ENCODE measurements at places on chromosomes 1 and 21.

DNA sequence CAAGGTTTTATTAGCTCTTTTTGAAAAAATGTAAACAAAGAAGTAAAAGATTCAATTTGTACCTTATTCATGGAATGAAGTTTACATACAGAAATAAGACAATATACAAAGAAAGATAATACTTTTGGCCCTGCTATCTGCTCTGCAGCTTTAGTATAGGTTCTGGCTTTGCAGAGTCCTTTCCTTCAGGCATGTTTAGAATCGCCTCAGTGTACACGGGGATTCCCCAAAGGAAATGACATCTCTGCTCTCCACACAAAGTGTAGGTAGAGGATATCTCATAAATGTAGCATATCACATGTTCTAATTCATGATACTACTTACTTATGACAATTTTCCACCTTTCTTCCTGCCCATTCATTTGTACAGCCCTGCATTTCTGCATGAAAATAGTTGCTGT is 222.6 kb upstream of the DPYD start:
- DNase-seq = no peak

GRCh38 chr1:62467092-62467491 is 30.2 kb downstream of the USP1 start:
- DNase-seq = no peak

- no peak for DNase-seq
Measured at GRCh38 chr1:79847700-79848099, 841.2 kb upstream of the ADGRL4 start.

DNA sequence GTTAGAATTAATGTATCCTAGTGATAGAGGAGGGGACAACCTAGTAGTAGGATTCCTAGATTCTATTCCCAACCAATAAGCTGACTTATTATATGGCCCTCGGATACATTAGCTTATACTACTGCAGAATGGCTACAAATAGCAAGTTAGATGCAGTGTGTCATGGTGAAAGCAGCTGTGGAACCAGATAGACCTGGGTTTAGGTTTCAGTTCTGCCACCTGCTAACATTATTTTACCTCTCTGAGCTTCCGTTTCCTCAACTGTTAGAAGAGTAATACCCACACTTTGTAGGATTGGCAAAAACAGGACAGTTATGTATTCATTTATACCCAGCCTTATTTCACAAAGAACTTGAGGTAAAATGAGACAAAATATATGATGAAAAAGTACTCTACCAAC is 21.6 kb upstream of the MAGOH start:
- no peak for DNase-seq

DNA sequence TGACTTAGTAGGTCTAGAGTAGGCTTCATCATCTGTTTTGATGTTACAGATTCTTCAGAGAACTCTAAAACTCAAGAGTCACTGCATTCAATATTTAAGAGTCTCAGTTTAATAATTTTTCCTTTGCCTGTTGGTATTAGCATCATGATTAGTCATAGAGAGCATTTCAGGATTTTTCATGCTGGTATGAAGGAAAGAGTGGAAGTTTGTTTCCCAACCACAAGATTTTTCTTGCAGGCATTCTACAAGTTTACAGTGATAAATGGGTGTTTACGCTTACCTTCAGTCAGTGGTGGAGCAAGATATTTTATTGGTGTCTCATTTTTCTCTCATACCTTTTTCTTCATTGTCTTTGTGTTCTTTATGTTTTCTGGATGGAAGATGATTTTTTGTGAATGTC is 58.4 kb upstream of the MYOCOS start:
- DNase-seq = no peak

DNA sequence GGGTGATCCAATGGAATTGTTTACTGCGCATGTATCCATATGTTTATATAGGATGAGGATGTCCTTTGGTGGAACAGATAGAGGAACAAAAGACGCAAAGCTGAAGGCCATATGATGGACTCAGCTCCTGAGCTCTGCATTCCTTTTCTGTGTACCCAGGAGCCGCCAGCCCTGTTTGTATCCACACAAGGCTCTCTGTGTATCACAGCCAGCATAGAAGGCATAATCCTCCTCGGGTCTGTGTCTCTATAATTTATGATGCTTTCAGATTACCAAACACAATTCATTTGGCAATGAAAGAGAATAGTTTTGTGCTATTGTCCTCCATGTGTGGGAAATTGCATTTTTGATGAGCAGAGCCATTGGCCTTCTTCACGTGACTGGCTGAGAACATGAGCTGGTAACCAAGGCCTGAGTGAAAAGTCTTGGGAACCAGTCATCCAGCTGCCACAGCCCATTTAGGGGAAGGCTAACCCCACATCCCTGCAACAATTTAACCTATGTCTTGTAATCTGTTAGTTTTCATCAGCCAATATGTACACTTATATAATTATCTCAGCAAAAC is 119.2 kb downstream of the PBX1 start:
- DNase-seq = no peak

GRCh38 chr21:38493549-38494250 is 4.6 kb downstream of the ERG start:
- no peak for DNase-seq

GRCh38 chr1:116697548-116698243 is 30.2 kb upstream of the IGSF3 start:
- DNase-seq = no peak

GRCh38 chr1:109821221-109821669 is 57.5 kb upstream of the EPS8L3 start:
- DNase-seq = no peak

- DNase-seq = no peak
Measured at GRCh38 chr1:109877317-109877771, 33.3 kb upstream of the CSF1 start.

DNA sequence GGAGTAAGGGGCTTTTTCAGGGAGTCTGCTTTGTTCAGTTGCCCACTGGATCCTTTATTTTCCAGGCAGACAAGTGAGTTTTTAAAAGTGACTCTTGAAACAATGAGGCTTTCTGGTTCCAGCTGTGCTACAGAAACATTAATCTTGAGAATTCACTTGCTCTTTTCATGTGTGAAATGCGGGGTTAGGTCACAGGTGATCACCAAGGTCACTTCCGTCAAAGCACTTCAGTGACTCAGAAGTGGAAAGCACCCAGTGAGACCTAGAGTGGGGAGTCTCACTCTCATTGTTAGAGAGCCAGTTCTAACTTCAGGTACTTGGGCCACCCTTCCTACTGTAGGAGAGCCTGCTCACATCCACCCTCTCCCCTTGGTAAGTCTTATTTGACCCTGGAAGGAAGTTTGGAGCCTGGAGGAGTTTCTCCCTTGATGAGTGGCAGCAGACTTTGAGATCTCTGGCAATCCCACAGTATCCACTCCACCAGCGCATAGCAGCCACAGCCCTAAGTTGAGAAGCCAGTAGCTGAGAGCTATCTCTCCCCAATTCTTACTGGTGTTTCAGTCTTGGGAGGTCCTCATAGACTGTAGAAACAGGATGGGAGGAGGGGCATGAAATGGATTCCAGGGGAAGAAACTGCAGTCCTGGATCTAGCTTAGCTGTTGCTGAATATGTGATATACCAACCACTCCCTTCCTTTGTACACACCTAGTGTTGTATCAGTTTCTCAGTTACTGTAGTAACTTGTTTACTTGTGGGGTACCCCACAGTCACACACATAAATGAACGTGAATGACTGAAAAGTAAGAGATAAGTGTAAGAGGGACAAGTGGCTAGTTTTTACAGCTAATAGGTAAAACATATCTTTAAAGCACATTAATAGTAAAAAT is 3.1 kb downstream of the TACSTD2 start:
- DNase-seq = no peak

GRCh38 chr1:205422993-205423642 is 1.3 kb upstream of the LEMD1 start:
- no peak for DNase-seq

DNA sequence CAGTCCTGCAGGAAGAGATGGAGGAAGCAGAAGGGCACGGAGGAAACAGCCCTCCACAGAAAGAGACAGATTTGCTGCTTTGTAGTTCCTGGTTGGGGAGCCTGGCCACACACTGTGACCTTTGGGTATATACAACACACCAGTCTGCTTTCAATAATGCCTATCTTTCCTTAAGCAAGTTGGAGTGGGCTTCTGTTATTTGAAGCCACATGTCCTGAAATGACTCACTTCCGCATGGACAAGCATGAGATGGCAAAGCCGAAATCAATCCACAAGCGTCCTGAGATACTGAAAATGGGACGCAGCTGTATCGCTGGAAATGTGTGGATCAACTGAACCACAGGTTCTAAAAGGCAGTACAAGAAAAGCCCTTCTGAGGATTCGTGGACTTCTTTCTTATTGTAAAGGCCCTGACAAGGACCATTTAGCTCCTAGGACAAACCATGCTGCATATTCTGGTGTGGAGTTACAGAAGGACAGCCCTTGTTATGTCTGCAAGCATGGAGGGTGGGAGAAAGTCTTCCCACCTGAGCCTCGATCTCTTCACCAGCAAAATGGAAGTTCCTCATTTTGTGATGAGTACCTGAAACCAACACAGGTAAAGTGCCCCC is 22.7 kb upstream of the FHAD1 start:
- no peak for DNase-seq

DNA sequence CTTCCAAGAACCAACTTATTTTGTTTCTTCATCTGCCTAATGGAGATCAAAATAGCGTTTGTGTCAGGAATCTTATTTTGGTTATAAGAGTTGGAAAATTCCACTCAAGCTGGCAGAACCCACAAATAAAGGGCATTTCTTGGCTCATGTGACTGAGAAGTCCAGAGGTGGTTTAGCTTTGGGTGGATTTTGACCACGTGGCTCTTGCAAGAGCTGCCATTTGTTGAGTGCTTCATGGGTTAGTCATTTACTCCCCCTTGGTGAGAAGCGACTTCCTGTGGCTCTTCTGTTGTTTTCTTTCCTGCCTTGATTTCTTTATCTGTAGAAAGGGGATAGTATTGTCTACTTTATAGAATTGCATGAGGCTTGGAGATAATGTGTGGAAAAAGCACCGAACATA is 9.5 kb upstream of the RNF186 start:
- DNase-seq = no peak

- DNase-seq = no peak
Measured at GRCh38 chr21:43627527-43627926, 31.8 kb downstream of the HSF2BP start.

GRCh38 chr1:153432874-153433681 is 16.8 kb downstream of the S100A7A start:
- no peak for DNase-seq

- DNase-seq = no peak
Measured at GRCh38 chr21:17823846-17824245, 4.7 kb upstream of the C21orf91 start.

- no peak for DNase-seq
Measured at GRCh38 chr1:205936311-205936710, 6.9 kb downstream of the SLC26A9 start.

GRCh38 chr21:25626757-25627156 is 12.3 kb upstream of the JAM2 start:
- DNase-seq = no peak

DNA sequence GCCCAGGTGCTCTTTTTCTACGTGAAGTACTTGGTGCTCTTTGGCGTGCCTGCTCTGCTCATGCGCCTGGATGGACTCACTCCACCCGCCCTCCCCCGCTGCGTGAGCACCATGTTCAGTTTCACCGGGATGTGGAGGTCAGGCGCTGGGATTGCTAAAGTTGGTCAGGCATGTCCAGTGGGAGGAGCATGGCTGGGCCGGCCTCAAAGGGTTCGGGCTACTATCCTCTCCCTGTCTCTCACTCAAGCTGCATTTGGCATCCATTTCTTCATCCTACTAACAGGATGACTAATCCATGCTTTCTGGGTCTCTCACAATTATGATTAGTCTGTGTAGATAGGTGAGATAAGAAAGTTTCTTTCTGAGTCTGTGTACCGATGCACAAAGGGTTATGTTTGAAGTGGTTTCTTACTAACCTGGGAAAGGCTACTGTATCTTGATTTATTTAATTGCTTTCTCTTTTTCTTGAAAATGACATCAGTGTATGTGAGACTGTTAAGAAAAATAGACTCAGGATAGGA is 135.9 kb downstream of the HHAT start:
- no peak for DNase-seq

DNA sequence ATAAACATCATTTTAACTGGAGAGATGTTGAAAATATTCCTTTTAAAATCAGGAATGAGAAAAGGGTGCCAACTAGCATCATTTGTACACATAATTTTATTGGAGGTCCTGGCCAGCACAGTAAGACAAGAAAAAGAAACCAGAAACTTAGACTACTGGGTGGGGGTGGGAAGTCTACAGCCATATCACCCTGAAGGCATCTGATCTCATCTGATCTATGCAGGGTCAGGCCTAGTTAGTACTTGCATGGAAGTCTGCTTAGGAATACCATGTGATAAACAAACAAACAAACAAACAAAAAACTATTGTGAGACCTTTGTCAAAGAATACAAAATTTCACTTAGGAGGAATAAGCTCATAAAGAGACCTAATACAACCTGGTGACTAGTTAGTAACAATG is 54.2 kb downstream of the EIF2B3 start:
- DNase-seq = no peak

DNA sequence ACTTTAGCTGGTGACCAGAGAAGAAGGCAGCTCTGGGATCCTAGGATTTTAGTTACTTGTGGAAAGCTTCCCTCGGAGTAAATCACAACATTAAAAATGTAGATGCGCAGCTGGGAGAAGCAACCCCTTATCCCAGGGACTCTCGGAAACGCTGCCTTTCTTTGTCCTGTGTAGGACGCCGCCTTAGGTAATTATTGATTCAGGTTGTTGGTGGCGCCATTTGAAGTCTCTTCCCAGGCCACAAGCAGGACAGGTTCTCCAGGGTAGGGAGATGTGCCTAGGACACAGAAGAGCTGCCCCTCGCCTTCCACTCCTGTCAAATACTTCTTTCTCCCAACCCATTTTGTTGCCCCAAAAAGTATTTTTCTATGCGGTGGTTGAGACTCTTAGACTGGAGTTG is 10.3 kb downstream of the SLC37A1 start:
- DNase-seq = no peak

DNA sequence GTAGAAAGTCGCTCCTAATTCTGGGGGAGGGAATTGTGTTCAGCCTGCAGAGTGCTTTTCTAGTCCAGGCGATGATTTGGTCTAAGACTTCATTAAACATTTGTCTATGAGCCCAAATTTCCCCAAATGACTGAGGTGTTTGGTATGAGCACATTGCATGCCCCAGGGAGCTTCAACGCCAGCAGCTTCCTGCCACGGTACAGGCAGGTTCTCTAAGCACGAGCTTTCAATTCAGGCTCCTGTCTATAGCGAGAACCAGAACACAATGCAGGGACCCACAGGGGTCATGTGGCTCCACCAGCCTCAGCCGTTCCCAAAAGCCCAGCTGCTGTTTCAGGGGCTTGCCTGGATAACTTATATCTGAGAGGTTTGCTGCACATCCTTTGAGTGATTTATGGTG is 34.1 kb upstream of the H6PD start:
- no peak for DNase-seq

GRCh38 chr21:41928621-41929220 is 25.1 kb downstream of the C2CD2 start:
- no peak for DNase-seq

GRCh38 chr1:166929911-166930310 is 45.4 kb downstream of the ILDR2 start:
- no peak for DNase-seq

- DNase-seq = no peak
Measured at GRCh38 chr1:101002551-101002950, 23.0 kb downstream of the DPH5 start.

- no peak for DNase-seq
Measured at GRCh38 chr21:35989138-35989735, 71.1 kb downstream of the SETD4 start.
